ENCODE measurements at places on chromosomes 7 and 10. TPM values are rescaled to one million over a fixed set of nuclear protein-coding genes. Genes with fewer than 3 reads are reported as not detected.

DNA sequence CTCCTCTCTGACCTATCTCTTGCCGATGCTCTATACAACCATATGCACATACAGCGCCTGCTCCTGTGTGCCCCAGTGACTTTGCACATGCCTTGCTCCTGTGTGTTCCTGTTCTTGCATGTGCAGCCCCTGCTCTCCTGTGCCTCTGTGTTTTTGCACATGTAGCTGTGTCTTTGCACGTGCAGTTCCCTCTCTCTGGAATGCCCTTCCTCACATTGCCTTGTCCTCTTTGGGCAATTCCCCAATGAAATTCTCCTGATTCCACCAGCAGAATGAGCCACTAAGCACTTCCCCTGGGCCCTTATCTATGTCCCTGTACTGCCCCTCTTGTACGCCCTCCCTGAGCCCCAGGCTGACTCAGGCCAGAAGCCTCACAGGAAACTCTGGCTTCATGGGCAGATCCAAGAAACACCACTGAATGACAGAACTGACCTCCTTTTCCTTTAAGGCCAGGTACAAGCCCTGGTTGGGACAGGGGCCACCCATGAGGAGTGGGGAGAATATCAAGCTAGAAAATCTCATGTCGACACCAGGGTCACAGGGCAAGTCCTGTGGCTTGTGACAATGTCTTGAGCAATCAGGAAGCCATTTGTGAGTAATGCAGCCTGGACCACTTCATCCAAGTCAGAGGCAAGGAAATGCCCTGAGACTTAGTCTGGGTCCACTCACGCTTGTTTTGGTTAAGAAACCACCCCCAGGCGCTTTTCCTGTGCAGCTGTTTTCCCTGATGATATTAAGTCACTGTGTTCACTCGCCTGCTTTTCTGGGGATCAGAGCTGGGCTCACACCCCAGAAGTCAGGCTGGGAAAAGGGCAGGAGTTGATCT, 1.9 kb upstream of the ARHGAP22 start:
- no peak for DNase-seq
- H3K36me3 ChIP-seq: no peaks in the 10 kb centered on the region
- H3K4me1 ChIP-seq: no peaks in the 10 kb centered on the region
- peaks cover 47% of the 10 kb centered on the region for H3K27me3 ChIP-seq

DNA sequence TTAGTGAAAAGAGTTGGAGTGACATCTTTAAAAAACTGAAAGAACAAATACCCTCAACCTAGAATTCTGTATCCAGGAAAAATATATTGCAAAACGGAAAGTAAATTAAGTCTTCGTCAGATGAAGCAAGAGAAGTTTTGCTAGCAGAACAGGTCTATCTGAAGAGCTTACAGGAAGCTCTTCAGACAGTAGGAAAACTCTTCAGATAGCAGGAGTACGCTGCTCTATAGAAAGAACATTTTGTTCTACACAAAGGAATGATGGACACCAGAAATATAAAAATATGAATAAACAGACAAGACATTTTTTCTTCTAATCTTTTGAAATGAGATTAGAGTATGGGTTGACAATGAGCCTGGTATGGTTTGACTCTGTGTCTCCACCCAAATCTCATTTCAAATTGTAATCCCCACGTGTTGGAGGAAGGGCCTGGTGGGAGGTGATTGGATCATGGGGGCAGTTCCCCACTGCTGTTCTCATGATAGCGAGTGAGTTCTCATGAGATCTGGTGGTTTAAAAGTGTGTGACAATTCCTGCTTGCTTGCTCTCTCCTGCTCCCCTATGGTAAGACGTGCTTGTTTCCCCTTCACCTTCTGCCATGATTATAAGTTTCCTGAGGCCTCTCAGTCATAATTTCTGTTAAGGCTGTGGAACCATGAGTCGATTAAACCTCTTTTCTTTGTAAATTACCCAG, 567.3 kb downstream of the AUTS2 start:
- H3K27me3 ChIP-seq: no peaks in the 10 kb centered on the region
- peaks cover 2% of the 10 kb centered on the region for H3K36me3 ChIP-seq
- no peak overlapping the region for H3K27ac ChIP-seq
- H3K4me3 ChIP-seq: no peak overlapping the region
- H3K4me1 ChIP-seq: no peaks in the 10 kb centered on the region

- H3K27ac ChIP-seq: no peak overlapping the region
- DNase-seq: no peak
- H3K4me1 ChIP-seq: no peaks in the 10 kb centered on the region
Measured at GRCh38 chr7:152006336-152006735, 19.1 kb upstream of the GALNT11 start.

DNA sequence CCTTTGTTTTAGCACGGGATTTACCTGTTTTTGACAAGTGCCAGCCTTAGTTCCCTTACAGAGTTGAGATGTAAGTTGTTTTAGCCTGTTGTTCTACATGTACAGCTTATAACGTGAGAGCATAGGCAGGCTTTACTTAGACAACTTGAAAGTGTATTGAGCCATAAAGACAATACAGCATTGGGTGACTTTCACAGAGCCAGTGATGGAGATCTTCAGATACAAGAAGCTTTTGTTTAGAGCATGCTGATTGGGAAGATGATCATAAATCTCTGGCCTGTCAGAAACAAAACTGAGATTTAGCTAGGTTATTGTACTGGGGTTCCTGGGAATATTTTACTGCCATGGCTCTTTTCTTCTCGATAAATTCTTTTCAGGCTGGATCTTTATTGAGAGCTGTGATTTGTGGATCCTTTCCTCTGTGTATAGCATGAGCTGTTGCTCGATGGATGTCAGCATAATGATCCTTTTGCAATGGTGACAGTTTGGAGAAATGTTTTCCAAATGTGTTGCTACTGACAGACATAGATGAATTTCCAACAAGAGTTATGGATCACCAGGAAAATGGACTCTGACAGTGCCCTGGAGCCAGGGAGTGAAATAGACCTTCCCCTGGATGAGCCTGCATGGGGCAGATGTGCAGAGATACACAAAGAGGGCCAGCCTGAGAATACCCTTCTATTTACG, 30.2 kb downstream of the LHFPL3 start:
- H3K4me3 ChIP-seq: no peak overlapping the region
- DNase-seq: no peak
- no peak overlapping the region for H3K27ac ChIP-seq
- peaks cover 17% of the 10 kb centered on the region for H3K27me3 ChIP-seq
- H3K36me3 ChIP-seq: no peaks in the 10 kb centered on the region
- no peaks in the 10 kb centered on the region for H3K4me1 ChIP-seq

- H3K4me1 ChIP-seq: no peaks in the 10 kb centered on the region
- H3K27me3 ChIP-seq: peaks cover 11% of the 10 kb centered on the region
- H3K4me3 ChIP-seq: no peak overlapping the region
- H3K27ac ChIP-seq: no peak overlapping the region
- H3K36me3 ChIP-seq: no peaks in the 10 kb centered on the region
Measured at GRCh38 chr7:22326181-22326580, 30.8 kb downstream of the RAPGEF5 start.

DNA sequence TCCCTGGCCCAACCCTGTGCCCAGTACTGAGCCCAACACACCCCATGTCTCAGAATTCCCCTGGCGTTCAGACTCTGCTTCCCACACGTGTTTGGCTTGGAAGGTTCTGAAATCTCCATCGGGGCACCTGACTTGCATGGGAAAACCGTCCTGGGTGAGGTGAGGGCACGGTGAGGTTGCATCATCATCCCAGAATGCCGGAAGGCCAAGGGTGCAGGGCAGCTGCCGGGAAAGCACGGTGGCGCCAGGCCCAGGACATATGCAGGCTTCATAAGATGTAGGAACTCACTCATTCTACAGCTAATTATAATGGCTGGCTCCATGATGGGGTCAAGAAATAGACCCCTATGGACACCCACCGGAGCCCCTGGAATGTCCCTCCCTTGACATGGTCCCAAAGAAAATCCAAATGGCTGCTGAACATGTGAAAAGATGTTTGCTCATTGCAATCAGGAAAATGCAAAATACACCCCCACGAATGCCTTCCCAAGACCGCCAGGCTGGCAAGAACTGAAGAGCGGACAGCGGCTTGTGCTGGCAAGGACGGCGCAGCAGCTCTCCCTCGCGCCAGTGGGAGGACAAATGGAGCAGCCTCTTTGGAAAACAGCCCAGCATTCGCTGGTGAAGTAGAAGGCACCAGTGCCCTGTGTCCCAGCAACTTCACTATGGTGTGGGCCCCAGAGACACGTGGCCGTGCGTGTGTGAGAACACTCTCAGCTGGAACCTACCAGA, 2.3 kb downstream of the KNDC1 start:
- H3K4me3 ChIP-seq: no peak overlapping the region
- no peaks in the 10 kb centered on the region for H3K4me1 ChIP-seq
- no peak overlapping the region for H3K27ac ChIP-seq
- no peak for DNase-seq
- H3K36me3 ChIP-seq: no peaks in the 10 kb centered on the region

GRCh38 chr10:15189133-15189885, 20.8 kb upstream of the NMT2 start:
- DNase-seq: no peak
- no peaks in the 10 kb centered on the region for H3K27me3 ChIP-seq
- peaks cover 30% of the 10 kb centered on the region for H3K4me1 ChIP-seq
- H3K36me3 ChIP-seq: peaks cover 3% of the 10 kb centered on the region

DNA sequence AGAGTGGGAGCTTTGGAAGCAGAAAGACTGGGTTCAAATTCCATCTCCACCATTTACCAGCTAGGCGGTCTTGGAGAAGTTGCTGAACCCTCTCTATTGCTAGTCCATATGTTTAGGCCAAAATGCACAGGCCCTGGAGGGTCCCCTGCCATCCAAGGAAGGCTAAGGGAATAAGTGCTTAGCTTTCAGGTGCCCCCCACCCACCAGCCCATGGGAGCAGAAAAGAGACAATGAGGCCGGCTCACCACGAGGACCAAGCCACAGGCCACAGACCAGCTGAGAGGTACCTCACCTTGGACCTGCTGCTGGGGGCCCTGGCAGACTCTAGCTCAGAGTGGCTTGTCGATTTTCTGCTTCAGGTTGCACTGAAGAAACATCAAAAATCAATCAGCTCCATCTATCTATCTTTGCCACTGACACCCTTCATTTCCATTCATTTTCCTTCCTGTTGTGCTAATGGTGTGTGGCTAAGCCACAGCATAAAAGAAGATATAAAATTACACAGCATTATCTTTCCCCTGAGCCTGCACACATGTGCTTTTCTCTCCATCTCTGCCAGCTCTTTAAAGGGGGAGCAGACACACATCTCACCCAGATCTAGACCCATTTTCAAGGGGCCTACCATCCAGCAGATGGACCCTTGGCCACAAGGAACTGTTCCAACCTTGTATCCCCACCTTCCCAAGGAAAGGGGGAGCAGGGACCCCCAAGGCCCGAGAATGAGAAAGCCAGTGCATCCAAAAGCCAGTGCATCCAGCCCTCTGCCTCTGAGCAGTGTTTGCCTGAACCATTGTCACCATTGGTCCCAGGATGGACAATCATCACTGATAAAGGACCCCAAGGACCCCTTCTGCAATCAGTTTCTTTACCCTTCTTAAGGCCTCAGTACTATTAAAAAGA, 65.4 kb downstream of the GRID1 start:
- H3K4me3 ChIP-seq: no peak overlapping the region
- no peaks in the 10 kb centered on the region for H3K36me3 ChIP-seq

GRCh38 chr7:42893346-42894240, 18.3 kb downstream of the C7orf25 start:
- peaks cover 13% of the 10 kb centered on the region for H3K36me3 ChIP-seq
- no peak for DNase-seq
- no peak overlapping the region for H3K27ac ChIP-seq
- no peak overlapping the region for H3K4me3 ChIP-seq
- peaks cover 8% of the 10 kb centered on the region for H3K4me1 ChIP-seq

DNA sequence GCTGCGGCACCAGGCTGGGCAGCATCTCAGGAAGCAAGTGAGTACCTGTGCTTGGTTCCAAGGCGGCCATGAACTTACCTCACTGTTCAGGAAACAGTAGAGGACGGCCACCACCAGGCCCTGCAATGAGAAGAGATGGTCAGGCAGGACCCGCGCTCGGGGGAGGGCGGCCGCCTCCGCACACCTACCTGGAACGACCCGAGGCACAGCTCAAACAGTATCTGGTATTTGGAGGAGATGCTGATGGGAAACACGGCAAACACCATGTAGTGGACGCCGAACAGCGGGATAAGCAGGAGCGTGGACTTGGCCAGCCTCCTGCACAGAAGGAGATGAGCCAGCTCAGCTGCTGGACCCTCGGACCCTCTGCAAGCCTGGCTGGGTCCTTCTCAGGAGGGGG, 112.9 kb downstream of the VIPR2 start:
- peaks cover 11% of the 10 kb centered on the region for H3K4me1 ChIP-seq
- H3K4me3 ChIP-seq: no peak overlapping the region
- H3K27ac ChIP-seq: no peak overlapping the region
- H3K36me3 ChIP-seq: no peaks in the 10 kb centered on the region

OPALIN gene
- total RNA-seq: not detected

FAM13C gene
- total RNA-seq: not detected

C1QL3 gene
- not detected for total RNA-seq

ANXA8 gene
- not detected for total RNA-seq

WIPF3 gene
- total RNA-seq: not detected

Data from activated T-cell treated with anti-CD3 and anti-CD28 coated beads, Interleukin-2, amount 50 U/mL, for 72 hours (primary cell).